ENCODE measurements at places on chromosomes 6 and 20.

GRCh38 chr20:49824206-49824605, 11.6 kb downstream of the SLC9A8 start:
- DNase-seq: no peak

DNA sequence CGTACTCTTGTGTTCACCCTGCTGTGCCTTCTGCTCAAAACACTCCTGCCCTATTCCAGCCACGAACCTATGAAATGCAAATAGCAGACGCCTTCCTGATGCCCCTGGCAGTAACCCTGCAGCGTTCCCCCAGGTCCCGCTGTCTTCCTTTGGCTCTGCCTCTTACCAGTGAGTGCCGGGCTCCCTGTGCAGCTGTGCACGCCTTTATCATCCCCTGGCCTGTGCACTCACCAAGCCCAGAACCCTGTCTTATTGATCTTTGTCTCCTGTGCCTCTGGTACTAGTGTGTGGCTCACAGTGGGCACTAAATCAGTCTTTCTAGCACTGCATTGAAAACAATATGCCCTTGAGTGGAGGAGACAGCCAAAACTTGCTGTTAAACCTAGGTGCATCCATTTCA, 19.7 kb downstream of the ZDHHC14 start:
- DNase-seq: no peak

- DNase-seq: peak; percentile 55
Measured at GRCh38 chr6:2970753-2971419, 481 bp downstream of the SERPINB6 start.

GRCh38 chr6:35223396-35223795, 9.6 kb downstream of the SCUBE3 start:
- DNase-seq: no peak

- DNase-seq: no peak
Measured at GRCh38 chr6:147782302-147782701, 273.8 kb downstream of the SAMD5 start.

DNA sequence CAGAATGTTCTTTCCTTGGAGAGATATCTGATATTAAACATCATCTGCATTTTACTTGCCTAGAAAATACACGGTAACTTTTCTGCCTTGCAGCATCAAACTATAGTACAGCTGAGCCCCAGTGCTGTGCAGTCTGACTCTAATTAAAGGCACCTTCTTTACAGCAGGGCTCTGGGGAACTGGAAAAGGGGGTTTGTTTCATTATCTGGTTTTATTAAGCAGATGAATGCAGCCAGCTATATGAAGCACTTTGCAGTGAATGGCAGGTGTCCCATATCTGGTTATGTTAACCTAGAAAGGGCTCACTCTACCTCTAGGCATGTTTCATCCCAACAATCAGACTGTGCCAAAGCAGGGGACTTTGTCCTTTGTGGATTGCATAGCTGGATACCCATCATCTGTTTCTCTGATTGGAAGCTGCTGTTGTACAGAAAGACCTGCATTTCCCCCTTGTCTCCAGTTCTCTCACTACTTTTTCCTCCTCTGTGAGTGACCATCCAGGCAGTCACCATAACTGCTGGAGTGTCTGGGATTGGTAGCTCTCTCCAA, 39.6 kb upstream of the CMTR1 start:
- no peak for DNase-seq

Data from activated naive CD4-positive, alpha-beta T cell treated with Interleukin-2 at 50 U/mL for 16 hours (primary cell).